ENCODE measurements at places on chromosomes 16 and 17. TPM values are rescaled to one million over a fixed set of nuclear protein-coding genes. Genes with fewer than 3 reads are reported as not detected.

The MYH8 gene
- not detected for polyA plus RNA-seq

The ABCC11 gene
- 0.33 TPM for polyA plus RNA-seq

The TBC1D3G gene
- not detected for polyA plus RNA-seq

The TP53TG3C gene
- not detected for polyA plus RNA-seq

DNA sequence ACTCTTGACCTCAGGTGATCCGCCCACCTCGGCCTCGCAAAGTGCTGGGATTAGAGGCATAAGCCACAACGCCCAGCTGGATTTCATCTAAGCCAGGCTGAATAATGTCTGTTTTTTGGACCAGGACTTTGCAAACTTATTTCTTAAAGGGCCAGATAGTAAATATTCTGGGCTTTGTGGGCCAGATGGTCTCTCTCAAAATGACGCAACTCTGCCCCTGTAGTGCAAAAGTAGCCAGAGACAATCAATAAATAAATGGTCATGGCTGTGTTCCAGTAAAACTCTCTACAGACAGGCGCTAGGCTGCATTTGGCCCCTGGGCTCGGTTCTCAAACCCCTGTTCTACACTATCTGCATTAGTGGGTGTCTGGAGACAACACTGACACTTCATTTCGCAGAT is 121.9 kb upstream of the CDH13 start:
- peak; percentile 86 for DNase-seq

- DNase-seq = no peak
These were observed 299.3 kb downstream of the XYLT1 start for GRCh38 chr16:17171250-17172143.

GRCh38 chr16:79114759-79115158 is 485.8 kb downstream of the MAF start:
- DNase-seq = no peak

DNA sequence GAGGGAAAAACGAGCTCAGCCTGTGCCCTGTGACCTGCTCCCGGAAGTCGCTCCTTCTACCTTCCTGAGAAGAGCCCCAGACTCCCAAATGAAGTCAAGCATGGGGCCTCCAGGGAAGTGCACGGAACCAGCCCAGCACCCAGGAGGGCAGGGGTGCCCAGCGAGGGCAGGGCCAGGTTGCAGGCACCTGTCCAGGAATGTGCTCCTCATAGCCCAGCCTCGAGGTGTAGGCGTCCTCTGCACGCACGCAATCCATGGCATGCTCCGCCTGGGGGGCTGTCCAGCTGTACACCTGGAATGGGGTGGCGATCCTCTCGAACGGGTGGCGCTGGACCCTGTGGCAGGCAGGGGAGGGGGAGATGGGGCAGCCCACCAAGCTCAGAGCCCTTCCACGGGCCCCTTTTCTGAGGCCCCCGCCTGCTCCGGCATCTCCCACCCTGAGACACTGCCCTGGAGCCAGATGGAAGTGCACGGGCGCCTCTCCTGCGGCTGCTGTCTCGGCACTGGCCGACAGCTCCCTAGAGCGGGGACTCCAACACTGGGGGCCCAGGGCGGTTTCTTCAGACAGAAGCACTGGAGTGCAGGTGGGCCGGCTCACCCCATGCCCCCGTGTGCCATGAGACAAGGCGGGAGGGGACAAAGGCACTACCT is 10.9 kb downstream of the CLUH start:
- DNase-seq = peak; percentile 75

- DNase-seq = no peak
These were observed 185.7 kb upstream of the IRX5 start for GRCh38 chr16:54744998-54745397.

- no peak for DNase-seq
These were observed 1.6 kb downstream of the RSAD1 start for GRCh38 chr17:50480142-50480764.

GRCh38 chr16:54165174-54165911 is 121.2 kb downstream of the IRX3 start:
- no peak for DNase-seq

DNA sequence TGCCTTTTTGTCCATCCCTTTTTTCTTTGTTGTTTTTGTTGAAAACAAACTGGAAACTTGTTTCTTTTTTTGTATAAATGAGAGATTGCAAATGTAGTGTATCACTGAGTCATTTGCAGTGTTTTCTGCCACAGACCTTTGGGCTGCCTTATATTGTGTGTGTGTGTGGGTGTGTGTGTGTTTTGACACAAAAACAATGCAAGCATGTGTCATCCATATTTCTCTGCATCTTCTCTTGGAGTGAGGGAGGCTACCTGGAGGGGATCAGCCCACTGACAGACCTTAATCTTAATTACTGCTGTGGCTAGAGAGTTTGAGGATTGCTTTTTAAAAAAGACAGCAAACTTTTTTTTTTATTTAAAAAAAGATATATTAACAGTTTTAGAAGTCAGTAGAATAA is 4.9 kb downstream of the SOX9 start:
- DNase-seq = no peak

- peak; percentile 53 for DNase-seq
These were observed 12.7 kb downstream of the CYGB start for GRCh38 chr17:76524598-76525512.

GRCh38 chr16:27700304-27700995 is 150.5 kb downstream of the KATNIP start:
- no peak for DNase-seq

DNA sequence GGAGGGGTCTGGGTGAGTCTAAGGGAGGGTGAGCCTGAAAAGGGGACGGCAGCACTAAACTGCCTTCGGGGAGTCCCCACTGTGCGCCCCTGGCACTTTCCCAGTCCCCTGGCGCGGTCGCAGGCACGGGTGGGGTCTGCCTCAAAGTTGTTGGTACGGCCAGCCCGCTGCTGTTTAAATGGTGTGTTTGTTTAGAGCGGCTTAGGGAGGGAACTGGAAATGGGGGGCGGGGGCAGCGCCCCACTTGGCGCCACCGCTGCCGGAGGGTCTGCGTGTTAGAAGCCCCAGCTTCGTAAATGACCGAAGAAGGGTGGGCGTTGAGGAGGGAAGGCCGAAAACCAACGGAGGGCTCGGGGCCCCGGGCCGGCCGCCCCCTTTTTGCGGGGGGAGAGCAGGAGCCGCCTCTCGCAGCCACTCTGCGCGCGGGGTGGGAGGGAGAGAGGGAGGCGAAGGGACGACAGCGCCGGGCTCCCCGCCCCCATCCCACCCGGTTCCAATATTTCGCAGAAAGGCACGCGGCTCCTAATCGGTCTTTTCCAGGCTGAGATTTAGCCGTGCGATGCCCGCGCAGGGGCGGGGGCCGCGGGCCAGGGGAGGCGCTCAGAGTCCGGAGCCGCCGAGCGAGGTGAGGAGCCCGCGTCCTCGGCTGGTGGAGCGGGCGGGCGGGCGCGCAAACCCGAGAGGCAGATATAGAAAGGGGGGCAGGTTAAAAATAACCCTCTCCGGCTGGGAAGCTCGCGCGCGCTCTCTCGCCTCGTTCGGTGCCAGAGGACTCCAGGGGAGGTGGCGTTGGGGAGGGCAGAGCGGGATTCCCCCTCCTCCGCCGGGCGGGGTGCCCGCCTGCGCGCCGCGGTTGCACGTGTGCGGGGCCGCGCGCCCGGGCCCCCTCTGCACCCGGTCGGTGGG is 54.9 kb downstream of the SREBF1 start:
- DNase-seq = no peak

- DNase-seq = no peak
These were observed 1307.2 kb downstream of the CDH8 start for GRCh38 chr16:60729051-60729450.

- peak; percentile 33 for DNase-seq
These were observed 2.9 kb downstream of the CMIP start for GRCh38 chr16:81447383-81448101.

DNA sequence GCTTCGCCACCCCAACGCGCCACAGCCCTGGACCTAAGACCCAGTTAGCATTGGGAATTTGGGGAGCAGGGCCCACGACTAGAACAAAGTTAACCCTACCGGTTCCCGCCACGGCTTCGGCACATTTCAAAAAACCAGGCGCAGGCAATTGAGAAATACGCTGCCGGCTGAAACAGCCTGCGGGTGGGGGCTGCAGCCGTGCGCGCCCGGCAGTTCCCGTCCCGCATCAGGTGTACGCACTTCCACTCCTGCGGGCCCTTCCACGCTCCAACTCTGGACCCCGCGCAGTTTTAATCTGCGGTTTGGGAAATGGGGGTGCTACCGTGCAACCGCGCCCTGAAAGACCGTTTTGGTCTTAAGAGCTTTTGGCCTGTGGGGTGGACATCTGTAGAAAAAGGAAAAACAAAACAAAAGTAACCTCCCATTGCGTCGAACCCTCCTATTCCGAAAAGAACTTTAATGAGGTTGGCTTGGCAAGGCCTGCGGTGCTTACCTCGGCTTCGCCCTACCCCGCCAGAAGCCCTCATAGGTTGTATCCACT is 7.1 kb downstream of the IRX5 start:
- DNase-seq = no peak

DNA sequence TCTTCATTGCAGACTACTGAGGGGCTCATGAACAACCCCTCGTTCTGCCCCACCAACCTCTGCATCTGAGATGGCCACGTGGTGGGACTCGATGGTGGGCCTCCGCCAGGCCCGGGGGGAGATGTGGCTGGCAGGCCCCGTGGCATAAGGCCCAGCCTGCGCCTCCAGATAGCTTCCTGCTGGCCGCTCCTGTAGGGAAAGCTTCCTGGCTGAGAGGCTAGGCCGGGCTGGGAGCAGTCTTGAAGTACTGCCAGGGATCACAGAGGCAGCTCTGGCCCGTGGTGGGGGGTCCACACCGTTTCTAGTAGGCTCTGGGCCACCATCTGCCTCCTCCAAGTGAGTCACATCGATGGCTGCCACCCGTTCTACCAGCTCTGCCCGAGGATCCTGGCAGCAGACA is 7.6 kb downstream of the CAMKK1 start:
- no peak for DNase-seq

- peak; percentile 63 for DNase-seq
These were observed 11.1 kb downstream of the PIMREG start for GRCh38 chr17:6455321-6455705.

GRCh38 chr17:78689029-78689428 is 93.0 kb downstream of the CYTH1 start:
- DNase-seq = no peak

DNA sequence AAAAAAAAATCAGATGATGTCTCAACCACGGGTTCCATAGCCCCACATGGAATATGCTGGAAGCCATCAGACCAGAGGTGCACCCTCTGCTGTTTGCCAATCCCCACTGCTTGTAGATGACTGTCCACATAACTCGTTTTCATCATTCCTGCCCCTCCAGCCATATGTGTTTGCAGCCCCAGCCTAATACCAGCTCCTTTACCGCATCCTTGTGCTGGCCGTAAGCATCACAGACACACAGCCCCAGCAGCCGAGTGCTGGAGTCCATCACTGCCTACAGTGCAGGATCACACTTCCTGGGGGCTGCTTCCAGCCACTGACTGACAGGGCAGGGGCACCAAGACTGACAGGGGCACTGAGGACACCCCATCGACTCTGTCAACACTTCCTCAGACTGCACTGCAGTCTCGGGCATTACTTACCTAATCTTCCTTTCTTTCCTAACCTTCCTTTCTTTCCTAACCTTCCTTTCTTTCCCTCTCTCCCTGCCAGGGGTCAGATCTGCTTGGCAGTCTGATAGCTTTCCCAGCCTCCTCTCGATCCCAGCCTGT is 5.0 kb downstream of the RCVRN start:
- no peak for DNase-seq

DNA sequence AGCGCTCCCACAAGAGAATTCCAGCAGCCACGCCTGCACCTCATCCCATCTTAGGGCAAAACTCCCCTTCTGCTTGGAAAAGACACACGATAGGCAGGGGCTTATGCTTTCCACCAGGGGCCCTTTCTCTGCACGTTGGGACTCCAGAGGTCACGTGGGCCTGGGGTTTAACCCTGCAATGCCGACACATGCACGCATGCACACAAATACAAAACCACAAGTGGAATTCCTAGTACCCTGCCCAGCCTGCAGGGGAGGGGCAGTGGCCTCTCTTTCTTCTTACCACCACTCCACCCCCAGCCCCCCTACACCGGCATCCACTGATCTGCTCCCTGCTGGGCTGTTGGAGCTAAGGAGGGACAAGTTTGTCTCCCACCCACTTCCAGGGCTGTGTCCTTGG is 16.8 kb upstream of the CCDC182 start:
- no peak for DNase-seq

DNA sequence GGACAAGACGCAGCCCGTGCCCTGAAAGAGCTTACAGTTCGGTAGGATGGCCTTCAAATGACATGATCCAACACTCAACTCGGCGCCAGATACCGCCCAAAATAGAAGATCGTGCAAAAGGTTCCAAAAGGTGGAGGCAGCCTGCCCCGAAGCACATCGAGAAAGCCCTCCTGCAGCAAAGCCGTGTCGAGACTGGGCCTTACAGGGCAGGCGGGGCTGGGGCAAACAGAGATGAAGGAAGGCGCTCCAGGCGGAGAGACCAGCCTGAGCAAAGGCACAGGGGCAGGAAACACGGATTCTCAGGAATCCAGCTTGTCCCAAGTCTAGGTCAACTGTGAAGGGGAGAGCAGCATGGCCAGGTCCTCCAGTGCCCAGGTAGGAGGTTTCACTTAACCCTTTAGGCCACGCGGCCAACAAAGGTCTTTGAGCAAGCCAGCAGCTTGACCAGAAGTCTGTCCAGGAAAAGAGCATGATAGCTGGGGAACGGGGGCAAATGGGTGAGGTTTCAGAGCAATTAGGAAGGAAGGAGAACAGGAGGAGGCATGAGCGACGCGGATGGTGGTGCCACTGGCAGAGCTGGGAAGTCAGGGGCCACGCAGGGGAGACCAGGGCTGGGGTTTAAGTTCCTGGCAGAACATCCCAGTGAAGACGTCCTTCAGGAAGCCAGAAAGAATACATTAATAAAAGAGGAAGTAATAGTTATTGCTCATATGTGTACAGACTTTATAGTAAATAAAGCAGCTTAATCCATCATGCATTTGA is 21.2 kb upstream of the EIF1 start:
- DNase-seq = no peak
